DMS79 treated with DMSO at 0.1 percent for 48 hours (cell line): ENCODE measurements at places on chromosomes 12 and 14.

GRCh38 chr12:29242921-29243431 is 93.9 kb downstream of the FAR2 start:
- no peak for DNase-seq

DNA sequence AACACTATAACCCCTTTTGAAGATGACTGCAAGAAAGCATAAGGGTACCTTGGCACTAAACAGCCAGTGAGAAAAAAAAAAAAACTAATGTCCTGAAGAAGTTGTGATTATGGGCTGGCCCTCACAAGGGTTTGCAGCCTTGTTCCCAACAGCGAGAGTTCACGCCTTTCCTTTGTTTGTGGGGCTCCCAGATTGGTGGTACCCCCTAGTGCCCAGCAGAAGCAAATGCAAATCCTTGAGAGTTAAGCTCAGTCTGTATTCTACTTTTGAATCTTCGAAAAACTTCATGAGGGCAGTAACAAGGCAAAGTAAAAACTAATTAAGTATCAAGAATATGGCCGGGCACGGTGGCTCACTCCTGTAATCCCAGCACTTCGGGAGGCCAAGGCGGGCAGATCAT is 238.9 kb upstream of the LMO3 start:
- DNase-seq: no peak

- DNase-seq: no peak
These were observed 171.9 kb downstream of the RGS6 start for GRCh38 chr14:72104011-72104613.

DNA sequence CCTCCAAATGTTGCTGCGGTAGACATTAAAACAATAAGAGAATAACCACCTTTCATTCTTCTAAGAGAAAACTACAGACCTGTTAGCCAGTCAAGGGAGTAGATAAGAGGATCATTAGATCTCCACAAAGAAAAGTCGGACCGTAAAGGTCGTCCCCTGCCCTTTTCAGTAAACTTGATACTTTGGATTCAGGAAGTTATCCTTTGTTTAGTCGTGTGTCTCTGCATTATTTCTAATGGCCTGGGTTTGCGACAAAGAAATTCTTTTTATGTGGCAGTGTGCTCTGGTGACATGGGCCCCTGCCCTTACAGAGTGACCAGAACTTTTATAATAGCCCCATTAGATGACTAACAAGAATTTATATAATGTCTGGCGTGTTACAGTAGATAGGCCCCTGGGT is 44.6 kb upstream of the EVL start:
- no peak for DNase-seq

DNA sequence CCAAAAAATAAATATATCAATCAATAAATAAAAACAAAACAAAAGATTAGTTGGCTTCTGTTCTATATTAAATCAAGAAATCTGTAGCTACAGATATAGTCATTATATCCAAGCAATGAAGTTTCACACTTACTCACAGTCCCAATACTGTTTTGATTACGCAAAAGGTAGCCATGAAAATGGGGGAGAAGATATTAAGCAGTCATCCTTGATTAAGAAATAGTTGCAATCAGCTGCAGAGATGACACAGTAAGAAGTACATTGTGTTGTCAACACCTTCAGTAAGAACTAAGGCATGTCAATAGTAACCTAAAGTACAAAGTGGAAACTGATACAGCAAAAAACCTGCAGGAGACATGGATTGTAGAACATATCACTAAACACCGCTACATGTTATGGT is 11.0 kb upstream of the RHOJ start:
- DNase-seq: no peak

DNA sequence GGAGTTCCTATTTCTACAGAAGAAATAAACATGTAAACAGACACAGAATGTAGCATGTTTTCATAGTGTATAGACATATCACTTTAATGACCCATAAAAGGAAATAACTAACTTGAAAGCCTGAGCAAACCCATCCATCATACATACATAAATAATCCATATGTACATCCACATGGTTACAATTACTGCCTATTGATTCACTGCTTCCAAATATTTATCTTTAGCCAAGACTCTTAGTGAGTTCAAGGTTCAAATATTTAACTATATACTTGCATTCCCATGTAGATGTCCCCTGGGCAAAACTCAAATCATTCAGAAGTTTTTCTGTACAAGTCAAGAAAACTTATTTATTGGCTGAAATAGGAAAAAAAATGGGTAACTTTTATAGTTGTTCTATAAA is 95.4 kb downstream of the CCER1 start:
- DNase-seq: no peak

DNA sequence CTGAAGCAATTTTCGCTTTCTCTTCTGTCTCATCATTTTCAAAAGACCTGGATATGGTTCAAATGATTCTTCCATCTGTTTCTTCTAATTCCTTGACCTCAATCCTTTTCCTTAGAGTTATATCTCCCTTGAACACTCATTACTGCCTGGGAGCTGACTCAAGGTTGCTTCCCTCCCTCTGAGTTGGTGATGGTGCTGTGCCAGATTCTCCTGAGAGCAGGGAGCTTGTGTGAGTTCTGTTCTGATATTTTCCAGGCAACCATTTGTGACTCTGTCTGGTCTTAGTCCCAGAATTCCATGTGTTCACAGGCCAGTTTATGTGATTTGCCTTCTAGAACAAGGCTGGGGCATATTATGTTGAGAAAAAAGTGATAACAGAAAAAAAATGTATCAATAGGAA is 505.1 kb upstream of the SYT1 start:
- no peak for DNase-seq
